ENCODE measurements at places on chromosomes 2 and 18.

DNA sequence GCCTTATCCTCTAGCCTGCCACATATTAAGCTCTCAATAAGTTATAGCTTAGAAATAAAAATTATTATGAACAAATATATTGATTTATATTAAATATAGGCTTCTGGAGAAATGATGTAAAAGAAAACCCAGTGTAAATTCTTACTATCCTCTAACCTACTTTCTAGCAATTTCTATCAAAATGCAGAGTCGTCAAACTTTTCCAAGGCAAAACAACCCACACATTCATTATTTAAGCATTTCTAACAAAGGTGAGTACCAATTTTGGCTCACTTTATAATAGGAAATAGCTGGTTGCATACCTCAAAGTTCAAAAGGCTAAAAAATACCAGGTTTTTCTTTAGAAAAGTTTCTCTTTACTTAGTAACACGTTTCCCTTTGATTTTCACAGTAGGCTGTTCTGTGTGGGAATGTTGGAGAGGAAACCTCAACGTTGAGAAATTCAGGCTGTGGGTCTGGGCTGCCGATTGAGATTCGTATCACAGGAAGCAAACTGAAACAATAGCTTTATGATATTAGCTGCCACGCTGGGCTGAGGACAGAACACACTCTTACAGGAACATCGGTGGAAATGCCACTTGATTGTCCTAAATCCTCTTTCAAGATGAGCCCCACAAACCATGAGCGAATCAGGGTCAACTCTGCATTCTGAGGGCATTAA is 53.0 kb downstream of the EPAS1 start:
- no peak for DNase-seq

DNA sequence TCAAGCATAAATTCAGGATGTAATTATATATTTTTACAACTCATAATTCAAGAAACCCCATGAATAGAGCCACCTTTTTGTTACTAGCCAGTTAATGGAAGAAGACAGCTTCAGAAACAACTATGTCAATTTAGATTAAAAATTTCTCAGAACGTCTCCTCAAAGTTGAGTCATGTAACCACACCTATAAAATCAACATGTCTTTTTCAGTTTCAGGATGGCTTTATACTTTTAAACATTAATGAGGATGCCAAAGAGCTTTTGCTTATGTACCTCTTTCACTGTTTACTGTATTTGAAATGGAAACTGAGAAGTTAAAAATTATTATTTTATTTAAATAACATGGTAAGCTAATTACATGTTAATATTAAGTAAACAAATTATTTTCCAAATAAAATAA is 280.1 kb downstream of the PTH2R start:
- DNase-seq = no peak

- no peak for DNase-seq
Observed at GRCh38 chr2:203631068-203631757, 75.2 kb upstream of the CD28 start.

DNA sequence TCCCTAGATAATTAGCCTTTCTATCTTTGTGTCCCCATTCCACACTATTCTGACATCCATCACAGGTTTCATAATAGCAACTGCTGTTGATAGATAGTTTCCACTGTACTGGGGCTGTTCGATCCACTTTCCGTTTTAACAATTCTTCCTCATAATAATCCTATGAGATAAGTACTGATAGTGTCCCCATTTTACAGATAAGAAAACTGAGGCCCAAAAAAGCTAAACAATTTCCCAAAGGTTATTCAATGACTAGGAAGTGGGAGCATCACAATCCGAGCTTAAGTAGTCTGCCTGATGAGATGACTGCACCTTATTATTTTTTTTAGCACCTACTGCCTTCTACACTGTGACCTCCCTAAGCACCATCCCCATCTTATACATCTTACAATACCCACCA is 569.2 kb downstream of the STK39 start:
- DNase-seq = no peak

- DNase-seq = no peak
Observed at GRCh38 chr2:122003196-122003940, 247.9 kb downstream of the TSN start.

DNA sequence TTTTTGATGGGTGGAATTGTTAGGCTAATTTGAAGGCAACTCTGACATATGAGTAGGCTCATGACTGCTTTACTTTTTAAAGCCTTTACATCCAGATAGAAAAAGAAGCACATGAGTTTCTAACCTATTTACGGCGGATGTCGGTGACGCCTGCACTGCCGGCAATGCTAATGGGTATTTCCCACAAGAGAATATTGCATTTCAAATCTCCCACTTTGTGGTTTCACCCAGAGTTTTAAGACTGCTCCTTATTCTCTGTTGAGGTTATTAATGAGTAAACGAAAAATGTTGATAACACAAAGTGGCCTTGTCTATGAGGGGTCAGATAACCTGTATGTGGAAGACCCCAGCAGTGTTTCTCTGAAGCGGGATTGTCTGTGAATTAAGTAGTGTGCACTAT is 14.0 kb downstream of the CCDC85A start:
- no peak for DNase-seq

DNA sequence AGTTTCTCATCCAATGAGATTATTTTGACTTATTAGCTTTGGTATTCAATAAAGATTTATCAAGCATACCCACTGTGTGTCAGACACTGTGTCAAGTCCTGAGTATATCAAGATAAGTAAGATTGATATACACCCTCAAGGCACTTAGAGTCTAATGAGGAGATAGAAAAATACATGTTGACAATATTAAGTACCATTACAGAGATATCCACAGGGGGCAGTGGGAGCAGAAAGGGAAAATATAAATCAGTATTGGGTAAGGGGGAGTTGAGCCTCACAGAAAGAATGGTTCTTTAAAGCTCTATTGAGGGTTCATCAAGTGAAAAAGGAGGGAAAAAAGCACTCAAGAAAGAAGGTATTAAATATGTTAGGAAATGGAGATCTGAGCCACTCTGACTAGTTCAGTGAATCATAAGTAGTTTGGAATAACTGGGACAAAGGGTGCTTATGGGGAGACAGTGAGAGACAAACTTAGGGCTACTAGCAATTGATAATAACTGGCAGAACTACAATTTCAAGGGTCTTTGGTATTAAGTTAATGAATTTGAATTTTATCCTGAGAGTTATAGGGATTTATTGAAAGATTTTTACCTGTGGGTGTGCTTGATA is 45.5 kb upstream of the SLC8A1 start:
- DNase-seq = no peak

GRCh38 chr2:174553811-174554493 is 43.7 kb downstream of the WIPF1 start:
- DNase-seq = no peak

DNA sequence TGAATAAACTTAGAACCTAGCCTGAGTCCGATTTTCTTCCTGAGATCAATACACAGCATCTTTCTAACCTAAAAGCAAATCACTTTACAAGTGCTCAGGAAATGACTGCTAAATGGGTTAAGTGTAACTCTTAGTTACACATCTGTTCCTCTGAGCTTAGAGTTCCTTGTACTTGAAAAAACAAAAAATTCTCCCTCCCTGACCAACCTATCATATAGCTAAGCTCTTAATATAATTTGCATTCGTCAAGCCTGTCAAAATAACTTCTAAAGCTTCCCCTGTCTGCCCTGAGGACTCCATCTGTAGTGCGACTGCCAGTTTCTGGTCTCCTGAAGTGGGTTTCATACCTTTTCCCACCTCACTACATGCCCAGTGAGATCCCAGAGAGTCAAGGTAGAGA is 190.4 kb downstream of the NCK2 start:
- DNase-seq = no peak

- DNase-seq = peak; percentile 46
Observed at GRCh38 chr2:236168110-236169080, at the start of gene GBX2. Gene GBX2 (minus strand): TSS chr2:236168386. CDS start chr2:236167971, 415 bp downstream.

- DNase-seq = no peak
Observed at GRCh38 chr2:179882851-179883806, 21.7 kb upstream of the ZNF385B start.
